ENCODE measurements at places on chromosomes 7 and 10. TPM values are rescaled to one million over a fixed set of nuclear protein-coding genes. Genes with fewer than 3 reads are reported as not detected.

GRCh38 chr10:642186-642890, 47.1 kb downstream of the DIP2C start:
- DNase-seq: no peak

DNA sequence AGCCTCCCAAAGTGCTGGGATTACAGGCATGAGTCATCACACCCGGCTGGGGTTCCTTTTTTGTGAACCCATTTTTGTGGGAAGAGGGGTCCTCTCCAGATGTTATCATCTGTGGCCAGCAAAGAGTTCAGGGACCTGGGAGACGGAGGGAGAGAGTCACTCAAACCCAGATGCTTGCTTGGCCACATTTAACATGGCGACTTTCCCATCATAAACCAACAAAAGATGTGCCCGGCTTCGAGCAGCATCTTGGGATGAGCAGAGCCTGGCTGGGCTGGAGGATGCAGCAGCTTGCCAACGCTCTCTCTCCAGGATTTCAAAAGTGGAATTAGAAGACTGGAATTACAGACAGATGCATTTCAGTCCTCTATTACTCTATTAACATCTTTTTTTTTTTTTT, 19.1 kb upstream of the HABP2 start:
- DNase-seq: no peak

DNA sequence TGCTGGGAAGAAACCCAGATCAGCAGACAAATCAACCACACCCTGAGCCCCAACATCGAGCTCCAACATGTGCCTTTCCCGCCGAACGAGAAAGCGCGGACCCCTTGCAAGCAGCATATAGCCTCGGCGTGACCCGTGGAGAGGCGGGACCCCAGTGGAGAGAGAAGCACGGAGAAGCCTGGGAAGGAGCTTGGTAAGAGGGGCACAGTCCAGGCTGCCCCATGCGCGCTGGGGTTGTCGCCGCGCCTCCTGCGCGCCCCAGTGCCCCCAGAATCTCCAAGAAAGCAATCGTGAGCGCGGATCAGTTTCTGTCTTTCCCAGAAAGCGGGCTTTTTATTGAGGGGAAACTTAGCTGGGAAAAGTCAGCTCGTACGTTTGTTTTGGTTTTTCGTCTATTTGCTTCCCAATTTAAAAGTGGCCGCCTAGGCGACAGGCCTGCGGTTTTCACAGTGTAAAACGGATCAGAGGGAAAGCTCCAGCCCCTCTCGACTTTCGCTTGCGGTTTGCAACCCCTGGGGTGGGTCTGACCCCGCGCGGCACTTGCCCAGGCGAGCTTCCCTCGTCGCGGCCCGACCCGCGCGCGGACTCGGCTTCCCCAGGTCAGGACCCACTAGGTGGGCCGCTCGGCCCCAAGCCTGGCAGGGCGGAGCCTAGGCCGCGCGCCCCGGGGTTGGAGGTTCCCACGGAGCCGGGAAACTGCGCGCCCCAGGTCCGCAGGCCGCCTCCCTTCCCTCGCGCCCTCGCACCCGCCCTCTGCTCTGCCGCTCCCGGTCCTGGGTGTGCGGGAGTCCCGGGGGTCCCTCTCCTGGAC, 31.1 kb downstream of the SKIDA1 start:
- no peak for DNase-seq

- no peak for DNase-seq
Observed at GRCh38 chr10:69486922-69487730, 35.9 kb downstream of the TSPAN15 start.

DNA sequence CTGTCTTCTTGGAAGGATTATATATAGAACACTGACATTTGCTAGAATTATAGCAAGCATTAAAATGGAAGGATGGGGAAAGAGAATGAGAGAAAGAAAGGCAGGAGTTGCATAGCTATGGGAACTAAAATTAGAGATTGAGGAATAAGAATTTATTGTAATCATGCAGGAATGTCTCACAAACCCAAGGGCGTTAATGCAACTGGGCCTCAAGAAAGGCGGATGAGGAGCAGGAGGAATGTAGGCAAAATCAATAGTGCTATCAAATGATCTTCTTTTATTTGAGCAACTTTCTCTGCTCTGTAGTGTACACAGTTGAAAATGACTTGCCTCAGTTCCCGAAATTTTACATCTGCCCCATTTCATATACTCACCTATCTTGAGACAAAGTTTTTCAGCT, 1131.8 kb upstream of the GHITM start:
- DNase-seq: no peak

GRCh38 chr10:115996031-115996430, 277.0 kb downstream of the GFRA1 start:
- no peak for DNase-seq

The GIMAP7 gene
- not detected for total RNA-seq

The DNAJC2 gene
- total RNA-seq: 20.6 TPM

The ZPBP gene
- total RNA-seq: not detected

The ADAM8 gene
- total RNA-seq: 0.50 TPM

Measured in H4 (cell line).